Fibroblast of mammary gland (primary cell): ENCODE measurements at places on chromosomes 7 and 10.

DNA sequence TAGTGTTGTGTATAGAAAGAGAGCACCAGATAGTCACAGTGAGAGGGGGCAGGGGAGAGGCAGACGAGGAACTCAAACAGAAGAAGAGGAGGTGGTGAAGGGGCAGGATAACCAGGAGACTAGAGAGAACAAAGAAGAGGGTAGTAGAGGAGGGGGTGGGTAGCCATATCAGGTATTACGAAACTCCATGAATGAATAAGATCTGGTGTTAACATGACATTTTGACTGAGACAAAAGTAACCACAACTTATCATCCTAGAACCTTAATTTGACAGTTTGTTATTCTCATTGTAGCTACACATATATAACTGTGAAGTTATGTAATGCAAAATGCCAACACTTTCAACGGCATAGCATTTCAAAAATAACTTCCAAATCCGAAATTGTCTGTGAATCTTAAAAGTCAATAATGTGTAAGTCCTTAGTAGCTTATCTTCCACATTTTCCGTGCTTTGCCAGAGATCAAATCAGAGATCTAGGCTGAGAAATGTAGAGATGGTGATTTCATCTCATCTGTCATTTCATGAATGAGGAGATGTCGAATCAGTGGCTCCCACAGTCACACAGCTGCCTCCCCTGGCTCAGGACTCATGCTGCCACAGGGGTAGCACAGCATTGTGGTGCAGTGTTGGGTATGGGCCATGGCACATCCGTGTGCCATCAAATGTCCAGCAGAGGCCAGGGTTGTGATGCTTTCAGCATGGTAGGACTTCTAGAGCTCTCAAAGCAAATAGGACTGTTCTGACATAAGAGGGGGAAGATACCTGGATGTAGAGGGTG is 202.1 kb downstream of the HECW1 start:
- DNase-seq = no peak

- no peak for DNase-seq
Measured at GRCh38 chr7:117707080-117707479, 166.2 kb downstream of the CTTNBP2 start.

GRCh38 chr7:27520815-27521790 is 141.6 kb downstream of the HIBADH start:
- peak; percentile 87 for DNase-seq

DNA sequence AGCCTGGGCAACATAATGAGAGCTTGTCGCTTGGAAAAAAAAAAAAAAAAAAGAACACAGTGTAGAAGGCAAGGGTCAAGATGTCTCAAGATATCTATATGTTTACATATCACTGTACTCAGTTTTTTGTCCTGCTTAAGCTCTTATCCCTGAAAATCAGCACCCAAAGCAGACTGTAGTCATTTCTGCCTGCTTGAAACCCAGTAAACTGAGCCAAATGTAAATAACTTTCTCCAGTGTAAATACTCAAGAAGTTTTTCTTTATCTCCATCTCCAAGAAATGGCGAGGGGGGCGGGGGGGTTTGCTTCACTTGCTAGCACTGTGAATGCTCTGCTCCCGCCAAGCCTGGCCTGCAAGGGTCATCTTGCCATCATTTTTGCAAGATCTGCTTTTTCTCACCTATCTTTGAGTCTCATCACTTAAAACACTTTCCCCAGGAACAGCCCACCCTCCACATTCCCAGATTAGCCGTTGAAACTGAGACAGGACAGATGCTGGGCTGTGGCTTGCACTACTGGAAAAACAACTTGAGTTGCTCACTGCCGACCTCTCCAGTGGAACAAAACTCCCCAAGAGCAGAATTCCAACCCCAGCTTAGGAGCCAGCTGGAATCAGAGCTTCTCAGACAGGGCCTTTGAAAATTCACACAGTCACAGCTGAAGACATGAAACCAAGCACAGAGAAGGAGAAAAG is 54.6 kb downstream of the AFAP1L2 start:
- DNase-seq = no peak

GRCh38 chr10:34045571-34046190 is 711.2 kb upstream of the NRP1 start:
- DNase-seq = peak; percentile 54

DNA sequence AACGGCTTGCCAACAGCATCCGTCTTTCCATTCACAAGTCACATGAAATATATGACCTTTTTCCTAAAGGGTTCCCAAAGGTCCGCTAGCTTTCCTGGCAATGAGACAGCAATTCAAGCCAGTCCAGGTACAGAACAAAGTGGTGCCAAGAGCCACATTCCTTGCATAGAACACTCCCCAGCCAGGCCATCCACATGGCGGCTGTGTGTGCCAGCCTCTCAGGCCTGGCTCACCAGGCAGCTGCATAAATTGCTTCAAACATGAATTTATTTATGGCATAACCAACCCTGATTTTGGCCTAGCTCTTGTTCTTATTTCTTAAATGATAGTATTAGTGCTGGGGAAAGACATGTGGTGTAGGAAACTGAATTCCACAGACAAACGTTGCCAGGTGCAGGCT is 63.7 kb upstream of the CREB5 start:
- DNase-seq = no peak

- DNase-seq = peak; percentile 73
Measured at GRCh38 chr7:38452681-38453108, 178.5 kb downstream of the AMPH start.

- no peak for DNase-seq
Measured at GRCh38 chr10:6038071-6038631, 24.0 kb downstream of the IL2RA start.

- DNase-seq = no peak
Measured at GRCh38 chr7:131183072-131183471, 144.6 kb upstream of the MKLN1 start.

GRCh38 chr7:98192781-98193457 is 18.3 kb upstream of the BHLHA15 start:
- peak; percentile 36 for DNase-seq

DNA sequence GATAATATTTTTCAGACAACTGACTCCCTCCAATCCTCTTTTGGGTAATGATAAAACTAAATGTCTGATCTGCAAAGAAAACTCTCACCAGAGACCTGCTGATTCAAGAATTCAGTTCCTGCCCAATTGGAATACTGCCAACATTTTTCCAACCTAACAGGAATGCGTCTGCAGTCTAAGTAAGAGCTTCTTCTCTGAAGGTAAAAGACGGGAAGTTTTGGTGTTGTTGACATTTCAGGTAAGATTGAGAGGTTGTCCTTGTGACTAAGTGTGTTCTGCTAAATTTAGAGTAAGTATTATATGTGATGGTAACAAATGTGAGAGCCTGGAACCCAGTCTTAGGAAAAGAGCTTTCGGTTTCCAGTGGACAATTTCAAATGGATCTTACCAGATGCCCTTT is 17.6 kb downstream of the IFIT5 start:
- DNase-seq = peak; percentile 65

GRCh38 chr10:95288303-95288702 is 2.5 kb downstream of the PDLIM1 start:
- DNase-seq = no peak

DNA sequence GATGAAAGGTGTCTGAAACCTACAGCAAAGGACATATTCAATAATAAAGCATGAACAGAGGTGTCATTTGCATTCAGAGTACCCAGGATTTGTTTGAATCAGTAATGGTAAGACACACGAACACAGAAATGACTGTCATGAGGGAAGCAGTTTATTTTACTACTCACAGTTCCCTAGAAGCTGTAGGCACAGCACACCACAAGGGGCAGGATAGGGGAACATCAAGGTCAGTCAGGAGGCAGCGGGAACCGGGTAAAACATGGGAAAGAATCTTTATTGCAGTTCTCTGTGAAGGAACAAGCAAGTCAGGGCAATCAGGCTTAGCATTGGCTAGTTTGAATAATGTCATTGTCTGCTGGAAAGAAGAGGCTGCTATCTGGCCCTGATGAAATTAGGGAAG is 70.2 kb upstream of the PDSS1 start:
- DNase-seq = peak; percentile 1

- peak; percentile 27 for DNase-seq
Measured at GRCh38 chr10:79348640-79348988, 1.3 kb downstream of the PPIF start.

DNA sequence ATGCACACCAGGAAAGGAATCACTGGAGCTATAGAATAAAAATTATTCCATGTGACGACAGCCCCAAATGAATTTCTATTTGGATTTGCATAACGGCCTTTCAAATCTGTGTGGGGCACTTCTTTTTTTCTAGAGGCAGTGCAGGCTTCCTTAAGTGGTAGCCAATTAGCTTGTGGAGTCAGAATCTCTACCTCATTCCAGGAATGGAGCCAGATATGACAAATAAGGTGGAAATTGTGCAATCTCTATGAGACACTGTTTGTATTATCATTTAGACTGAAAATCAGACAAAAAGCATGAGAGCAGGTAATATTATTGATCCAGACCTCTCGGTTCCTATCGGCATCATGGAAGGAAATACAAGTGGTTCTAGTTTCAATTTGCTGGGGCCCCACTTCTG is 78.7 kb downstream of the BEND7 start:
- peak; percentile 84 for DNase-seq

DNA sequence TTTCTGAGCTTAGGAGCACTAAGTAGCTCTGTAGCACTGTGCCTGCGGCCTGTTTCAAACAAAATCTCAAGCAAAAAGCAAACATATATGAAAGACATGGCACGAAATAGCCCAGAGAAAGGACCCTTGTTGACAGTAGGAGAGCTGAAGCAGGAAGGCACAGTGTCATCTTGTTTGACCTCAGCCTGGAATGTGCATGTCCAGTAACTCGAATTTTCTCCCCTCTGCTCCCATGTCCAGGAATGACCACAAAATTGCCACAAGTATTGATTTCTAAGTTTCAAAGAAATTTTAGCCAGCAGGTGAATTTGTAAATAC is 301.0 kb downstream of the CCDC3 start:
- DNase-seq = no peak

DNA sequence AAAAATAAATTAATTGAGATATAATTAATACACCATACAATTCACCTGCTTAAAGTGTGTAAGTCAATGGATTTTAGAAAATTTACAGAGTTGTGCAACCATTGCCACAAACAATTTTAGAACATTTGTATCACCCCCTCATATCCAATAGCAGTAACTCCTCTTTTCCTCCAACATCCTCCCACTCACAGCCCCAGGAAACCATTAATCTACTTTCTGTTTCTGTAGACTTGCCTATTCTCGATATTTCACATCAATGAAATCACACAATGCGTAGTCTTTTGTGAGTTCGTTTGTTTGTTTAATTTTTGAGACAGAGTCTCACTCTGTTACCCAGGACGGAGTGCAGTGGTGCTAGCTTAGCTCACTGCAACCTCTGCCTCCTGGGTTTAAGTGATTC is 13.7 kb upstream of the HERC4 start:
- DNase-seq = peak; percentile 92

DNA sequence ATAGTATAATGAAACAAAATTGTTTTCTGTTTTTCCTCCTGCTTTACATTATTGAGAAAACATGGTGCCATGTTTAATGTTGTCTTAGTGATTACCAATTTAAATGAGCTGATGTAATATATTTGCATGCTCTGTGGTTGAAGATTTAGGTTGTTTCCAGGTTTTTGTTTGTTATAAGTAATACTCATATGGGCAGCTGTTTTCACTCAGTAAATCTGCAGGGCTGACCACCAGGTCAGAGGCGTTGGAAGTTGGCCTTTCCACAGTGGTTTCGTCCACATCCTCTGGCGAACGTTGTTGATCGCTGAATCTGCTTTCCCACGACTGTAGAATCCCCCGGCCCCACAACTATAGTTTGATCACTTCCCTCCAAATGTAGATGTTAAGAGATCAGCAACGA is 21.6 kb upstream of the PURB start:
- DNase-seq = no peak

GRCh38 chr10:51001587-51001986 is 72.7 kb upstream of the PRKG1 start:
- peak; percentile 39 for DNase-seq

- DNase-seq = peak; percentile 44
Measured at GRCh38 chr7:34991938-34992840, 45.1 kb downstream of the DPY19L1 start.

DNA sequence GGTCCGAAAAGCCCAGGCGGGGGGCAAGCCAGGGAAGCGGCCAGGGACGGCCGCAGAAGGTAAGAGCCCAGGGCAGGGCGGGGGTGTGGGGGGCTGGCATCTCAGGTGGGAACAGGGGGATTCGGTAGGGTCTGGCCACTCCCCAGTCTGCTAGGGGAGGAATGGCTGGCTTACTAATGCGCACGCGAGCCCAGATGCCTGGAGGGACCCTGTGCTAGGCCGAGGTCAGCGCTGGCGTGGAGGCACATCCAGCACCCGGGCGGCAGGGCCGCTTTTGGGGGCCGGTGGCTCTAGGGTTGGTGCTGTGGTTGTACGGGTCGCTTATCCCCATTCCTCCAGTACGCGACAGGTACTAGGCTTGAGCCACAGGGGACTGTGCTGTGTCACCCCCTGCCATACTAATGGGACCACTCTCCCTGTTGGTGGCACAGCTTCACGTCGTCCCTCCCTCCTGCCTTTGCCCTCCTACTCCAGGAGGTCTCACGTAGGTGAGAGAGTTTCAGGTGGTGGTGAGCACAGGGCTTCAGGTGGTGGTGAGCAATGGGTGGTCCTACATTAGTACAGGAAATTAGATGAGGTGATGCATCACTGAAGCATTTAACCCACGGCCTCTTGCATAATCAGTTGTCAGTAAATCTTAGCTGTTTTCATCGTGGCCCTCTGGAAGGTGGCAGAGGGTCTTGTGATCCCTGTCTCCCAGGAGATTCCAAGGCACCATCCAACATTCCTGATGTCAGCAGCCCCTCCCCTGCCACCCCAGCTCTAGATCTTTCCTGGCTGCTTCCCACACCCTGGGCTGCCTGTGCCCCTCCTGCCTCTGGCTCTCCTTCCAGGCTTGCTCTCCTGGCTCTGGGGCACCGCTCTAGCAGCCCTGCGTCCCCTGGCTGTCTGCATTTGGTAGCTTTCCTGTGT is 971 bp downstream of the AEBP1 start:
- DNase-seq = peak; percentile 82

GRCh38 chr7:55155351-55156117 is 136.7 kb downstream of the EGFR start:
- DNase-seq = no peak

GRCh38 chr7:14219125-14219524 is 229.7 kb upstream of the ETV1 start:
- DNase-seq = no peak

GRCh38 chr7:13904689-13905088 is 84.8 kb downstream of the ETV1 start:
- DNase-seq = peak; percentile 49

- DNase-seq = peak; percentile 6
Measured at GRCh38 chr7:70635633-70636032, 496.3 kb upstream of the GALNT17 start.

DNA sequence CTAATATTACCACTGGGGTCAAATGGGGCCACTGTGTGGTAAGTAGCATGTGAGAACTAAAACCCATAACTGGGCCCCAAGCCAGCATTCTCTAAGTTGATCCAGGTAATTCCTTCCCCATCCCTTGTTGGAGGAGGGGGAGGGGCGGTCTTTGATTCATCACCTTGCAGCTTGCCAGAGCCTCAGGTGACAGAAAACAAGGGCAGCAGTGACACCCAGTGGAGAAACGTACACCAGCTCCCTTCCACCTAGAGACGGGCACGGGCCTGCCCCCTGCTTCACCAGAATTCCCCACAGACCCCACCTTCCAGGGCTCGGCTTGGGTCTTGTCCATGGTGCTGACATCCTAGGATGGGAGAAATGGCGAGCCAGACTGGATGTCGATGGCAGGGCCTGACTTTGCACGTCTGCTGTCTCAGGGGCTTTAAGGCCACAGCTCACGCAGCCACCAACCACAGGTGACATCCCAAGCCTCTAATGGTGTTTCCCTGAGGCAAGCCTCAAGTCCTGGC is 102.0 kb downstream of the STRA8 start:
- peak; percentile 45 for DNase-seq
